Cerebellar nuclear complex (tissue), 1 donor: ENCODE measurements at places on chromosomes 13 and 19.
A peak's percentile ranks its signal among the peaks of the same experiment; 100 is the strongest.

GRCh38 chr19:58361900-58362271 is 665 bp downstream of the ZNF497 start:
- no peak for DNase-seq

- no peak for DNase-seq
Measured at GRCh38 chr19:19711306-19711933, 21.5 kb downstream of the ZNF14 start.

- DNase-seq: no peak
Measured at GRCh38 chr19:48395499-48395898, 2.0 kb downstream of the GRIN2D start.

DNA sequence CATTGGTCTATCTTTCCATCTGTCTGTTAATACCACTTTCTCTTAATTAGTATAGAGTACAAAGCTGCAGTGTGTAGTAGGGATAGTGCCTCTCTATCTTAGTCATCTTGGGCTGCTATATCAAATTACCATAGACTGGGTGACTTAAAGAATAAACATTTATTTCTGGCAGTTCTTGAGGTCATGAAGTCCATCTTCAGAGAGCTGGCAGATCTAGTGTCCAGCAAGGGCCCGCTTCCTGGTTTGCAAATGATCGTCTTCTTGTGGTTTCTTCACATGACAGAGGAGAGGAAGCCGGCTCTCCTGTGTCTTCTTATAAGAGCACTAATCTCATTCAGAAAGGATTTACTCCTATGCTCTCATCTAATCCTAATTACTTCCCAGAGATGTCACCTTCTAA is 6.1 kb downstream of the ZNF700 start:
- no peak for DNase-seq

GRCh38 chr19:10454267-10454666 is 33.9 kb downstream of the PDE4A start:
- peak; percentile 29 for DNase-seq

GRCh38 chr13:76160961-76161925 is 525.1 kb downstream of the LMO7 start:
- DNase-seq: no peak

GRCh38 chr13:60511637-60512036 is 114.6 kb downstream of the TDRD3 start:
- DNase-seq: no peak

GRCh38 chr19:44207126-44207803 is 5.1 kb upstream of the ZNF227 start:
- DNase-seq: peak; percentile 65

- DNase-seq: no peak
Measured at GRCh38 chr19:7545904-7546303, 10.4 kb downstream of the PNPLA6 start.

- DNase-seq: no peak
Measured at GRCh38 chr13:55199134-55199533, 1941.6 kb upstream of the PRR20A start.

DNA sequence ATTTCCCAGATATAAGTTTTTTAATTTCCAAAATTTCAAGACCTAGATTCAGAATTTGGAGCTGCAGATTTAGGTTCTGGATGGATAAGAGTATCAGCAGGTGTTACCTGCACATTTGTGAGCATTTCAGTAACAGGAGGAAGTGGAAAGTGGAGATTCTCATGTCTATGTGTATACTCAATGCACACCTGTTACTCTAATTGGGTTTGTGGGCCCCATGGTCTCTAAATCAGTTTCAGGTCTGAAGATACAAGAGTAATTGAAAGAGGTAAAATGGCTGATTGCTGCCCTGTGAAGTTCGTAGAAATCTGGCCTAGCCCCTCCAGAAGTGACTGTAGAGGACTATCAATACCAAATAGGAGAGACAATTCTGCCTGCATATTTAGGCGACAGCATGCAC is 13.9 kb downstream of the ZNF675 start:
- no peak for DNase-seq

DNA sequence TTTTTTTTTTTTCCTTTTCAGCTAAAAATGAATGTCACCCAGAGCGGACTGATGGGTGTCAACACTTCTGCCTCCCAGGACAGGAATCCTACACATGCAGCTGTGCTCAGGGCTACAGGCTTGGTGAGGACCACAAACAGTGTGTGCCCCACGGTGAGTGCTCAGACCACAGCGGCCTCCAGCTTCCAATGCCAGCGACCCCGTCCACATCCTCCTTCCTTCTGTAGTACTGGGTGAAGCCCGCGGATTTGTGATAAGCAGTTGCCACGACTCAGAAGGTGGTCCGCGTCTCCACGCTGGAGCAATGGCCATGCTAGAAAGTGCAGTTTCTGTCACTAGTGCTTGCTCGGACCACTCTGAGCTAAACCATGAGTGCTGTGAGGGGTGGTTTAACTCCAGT is 6.0 kb downstream of the PROZ start:
- no peak for DNase-seq

DNA sequence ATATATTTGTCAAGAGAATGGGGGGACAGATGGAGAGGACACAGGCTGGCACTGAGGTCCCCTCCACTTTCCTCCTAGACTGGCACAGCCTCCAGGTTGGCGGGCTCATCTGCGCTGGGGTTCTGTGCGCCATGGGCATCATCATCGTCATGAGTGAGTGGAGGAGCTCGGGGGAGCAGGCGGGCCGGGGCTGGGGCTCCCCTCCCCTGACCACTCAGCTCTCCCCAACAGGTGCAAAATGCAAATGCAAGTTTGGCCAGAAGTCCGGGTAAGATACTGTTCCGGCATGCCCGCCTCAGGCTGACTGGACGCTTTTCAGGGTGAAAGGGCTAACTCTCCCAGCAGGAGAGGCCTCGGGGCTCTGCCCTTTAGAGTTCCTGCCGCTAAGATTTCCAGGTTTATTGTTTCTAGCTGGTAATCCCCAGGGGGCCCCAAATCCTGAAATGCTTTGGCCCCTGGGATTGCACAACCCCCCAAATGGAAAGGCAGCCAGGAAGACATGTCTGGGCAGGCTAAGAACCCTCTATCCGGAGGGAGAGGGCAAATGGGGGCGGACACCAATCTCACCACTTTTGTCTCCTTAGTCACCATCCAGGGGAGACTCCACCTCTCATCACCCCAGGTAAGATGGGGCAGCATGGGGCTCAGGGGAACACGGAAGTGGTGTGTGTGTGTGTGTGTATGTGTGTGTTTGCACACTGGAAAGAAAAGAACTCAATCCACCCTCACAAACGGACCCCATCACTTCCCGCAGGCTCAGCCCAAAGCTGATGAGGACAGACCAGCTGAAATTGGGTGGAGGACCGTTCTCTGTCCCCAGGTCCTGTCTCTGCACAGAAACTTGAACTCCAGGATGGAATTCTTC is 7.3 kb downstream of the FXYD3 start:
- DNase-seq: no peak

DNA sequence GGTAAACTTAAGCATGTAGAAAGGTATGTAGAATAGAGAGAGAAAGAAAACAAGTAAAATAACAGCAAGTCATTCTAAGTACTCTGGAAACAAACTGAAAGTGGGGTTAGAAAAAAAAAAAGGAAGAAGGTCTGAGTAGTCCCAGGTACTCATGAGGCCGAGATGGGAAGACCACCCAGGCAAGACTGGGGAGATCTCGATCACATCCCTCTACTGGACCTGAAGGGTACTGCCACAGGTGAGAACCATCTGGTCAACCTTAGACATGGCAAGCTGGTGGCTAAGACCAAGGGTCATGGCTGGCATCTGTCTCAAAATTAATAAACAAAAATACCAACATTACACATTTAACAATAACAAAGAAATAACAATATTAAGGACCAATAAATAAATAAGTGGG is 36.3 kb upstream of the ZNF724 start:
- no peak for DNase-seq

DNA sequence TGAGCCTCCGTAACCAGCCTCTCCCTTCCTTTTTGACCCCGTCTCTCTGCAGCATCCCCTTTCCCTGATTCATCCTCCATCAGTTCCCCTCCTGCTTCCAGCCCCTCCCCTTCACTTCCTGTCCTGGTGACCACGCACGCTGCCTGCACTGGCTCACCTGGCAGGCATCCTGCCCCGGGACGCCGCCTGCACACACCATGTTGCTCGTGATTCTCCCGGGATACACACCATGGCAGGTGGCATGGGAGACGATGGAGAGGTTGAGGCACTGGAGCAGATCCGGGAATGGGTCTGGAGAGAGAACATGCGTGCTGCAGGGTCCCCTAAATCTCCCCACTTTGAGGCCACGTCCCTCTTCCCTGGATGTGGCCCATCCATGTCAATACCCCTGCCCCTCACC is 4.2 kb downstream of the KLK12 start:
- no peak for DNase-seq

DNA sequence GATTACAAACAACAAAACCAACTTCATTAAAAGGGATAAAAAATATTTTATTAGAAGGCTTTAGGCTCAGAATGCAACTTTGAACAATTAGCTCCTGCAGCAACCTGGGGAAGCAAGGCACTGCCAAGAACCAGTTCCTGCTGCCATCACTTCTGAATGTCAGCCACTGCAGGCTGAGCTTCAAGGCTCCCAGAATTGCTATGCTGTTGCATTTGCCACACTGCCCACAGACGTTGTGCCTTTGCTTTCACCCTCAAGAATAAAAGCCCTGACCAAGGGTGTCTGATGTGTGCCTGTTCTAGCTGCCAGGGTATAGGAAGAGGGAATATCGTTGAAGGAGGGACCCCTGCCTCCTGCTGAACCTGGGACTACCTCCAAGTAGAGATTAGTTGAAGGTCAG is 238.4 kb downstream of the ITGBL1 start:
- no peak for DNase-seq

- no peak for DNase-seq
Measured at GRCh38 chr13:20136781-20137703, 23.8 kb downstream of the GJA3 start.

DNA sequence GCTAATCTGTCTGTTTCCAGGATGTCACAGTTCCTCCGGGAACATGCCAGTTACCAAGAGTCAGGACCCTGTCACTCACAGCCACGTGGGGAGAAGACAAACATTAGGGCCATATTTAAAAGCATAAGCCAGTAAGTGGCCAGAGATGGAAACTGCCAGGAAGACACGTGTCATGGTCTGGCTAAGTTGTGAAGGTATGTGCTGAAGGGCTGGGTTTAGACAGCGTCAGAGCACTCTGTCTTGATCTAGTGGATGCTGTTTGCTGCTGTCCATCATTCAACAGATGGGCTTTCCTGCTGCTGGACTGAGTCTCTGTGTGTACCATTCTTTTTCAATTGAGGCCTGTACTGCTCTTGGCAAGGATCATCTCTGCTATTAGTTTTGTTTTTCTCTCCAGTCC is 128.6 kb downstream of the HS6ST3 start:
- DNase-seq: no peak
